Urinary bladder (tissue), 4 donors: ENCODE measurements at places on chromosomes 11 and 22. TPM values are rescaled to one million over a fixed set of nuclear protein-coding genes. Genes with fewer than 3 reads are reported as not detected.

DNA sequence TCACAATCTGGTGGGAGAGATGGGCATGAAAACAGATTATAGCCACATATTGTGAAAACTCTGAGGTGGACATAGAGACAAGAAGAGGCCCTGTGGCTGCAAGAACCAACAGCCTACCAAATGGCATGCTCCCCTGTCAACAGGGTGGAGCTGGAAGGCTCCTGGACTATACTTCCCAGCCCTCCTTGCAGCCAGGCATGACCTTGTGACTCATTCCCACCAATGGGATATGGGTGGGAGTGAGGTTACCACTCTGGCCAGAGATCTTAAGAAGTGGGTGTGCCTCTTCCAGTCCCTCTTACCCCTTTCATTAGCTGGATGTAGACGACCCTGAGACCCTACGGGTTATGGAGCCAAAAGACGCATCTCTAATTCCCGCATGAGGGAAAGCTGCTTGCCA, 126.4 kb upstream of the ZBED5 start:
- no peak for DNase-seq

DNA sequence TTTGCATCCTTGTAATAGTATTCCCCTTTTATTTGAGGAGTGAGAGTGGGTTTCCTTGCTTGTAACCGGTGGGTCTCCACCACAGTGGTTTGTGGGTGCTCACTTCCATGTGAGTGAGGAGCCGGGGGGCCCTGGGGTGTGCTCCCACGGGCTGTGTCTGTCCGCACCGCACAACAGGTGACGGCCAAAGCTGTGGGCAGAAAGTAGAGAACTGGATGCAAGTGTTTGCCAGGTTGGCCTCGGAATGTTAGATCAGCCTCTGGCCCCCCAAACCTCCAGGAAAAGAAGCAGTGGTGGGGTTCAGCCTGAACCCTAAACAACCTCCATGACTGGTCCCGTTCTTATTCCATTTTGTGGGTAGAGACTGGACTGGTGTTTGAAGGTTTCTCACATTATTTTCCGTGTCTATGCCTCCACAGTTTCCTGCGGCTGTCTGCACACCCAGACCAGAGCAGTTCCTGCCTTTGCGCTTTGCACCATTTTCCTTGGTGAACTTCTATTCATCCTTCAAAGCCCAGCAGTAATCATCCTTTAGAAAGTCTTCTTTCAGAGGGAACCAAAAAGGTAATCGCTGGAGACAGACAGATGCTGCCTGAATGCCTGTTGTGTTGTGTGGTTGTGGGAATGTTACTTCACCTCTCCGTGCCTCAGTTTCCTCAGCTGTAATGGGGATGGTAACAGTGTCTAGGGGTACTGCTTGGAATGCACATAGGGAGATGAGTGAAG, 77.2 kb downstream of the MYEOV start:
- DNase-seq, result no peak

DNA sequence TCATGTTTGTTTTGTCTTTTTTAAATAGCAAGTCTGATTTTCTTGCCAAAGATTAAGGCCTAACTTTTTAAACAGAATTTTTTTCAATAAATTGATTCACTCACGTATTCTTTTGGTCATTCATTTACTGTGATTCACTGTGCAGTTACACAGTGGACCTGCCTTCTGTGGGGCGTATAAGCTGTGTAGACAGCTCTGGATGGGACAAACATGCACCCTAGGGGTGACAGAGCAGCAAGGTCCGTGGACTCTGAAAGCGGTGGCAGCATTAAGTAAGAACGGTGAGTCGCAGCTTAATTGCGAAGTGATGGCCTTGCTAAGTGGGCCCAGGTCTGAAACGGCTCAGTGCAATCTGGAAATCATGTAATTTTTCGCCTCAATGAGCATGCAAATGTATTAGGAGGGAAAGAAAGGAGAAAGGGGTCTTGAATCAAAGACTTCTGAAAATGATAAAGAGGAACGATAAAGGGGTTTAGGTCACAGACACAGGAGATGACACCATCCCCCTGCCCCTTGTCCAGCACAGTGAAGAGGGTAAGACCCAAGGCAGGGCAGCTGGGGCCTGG, 113.1 kb downstream of the SPATA19 start:
- DNase-seq, result no peak

DNA sequence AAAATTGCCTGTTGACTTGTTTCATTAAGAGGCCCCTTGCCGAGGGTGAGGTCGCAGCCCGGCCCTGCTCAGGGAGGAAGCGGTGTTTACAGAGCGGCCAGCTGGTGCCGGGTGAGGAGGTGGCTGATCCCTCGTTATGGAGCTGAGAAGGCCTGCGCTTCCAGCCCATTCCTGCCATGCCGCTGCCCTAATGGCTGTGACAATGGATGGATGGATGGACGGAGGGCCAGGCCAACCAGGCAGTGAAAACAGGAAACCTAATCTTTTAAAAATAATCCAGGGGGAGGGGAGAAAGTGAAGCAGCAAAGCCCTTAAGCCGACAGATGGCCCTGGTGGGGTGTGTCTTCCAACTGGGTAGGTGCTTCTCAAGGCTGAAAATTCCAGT, 38.5 kb downstream of the BCR start:
- DNase-seq, result no peak

DNA sequence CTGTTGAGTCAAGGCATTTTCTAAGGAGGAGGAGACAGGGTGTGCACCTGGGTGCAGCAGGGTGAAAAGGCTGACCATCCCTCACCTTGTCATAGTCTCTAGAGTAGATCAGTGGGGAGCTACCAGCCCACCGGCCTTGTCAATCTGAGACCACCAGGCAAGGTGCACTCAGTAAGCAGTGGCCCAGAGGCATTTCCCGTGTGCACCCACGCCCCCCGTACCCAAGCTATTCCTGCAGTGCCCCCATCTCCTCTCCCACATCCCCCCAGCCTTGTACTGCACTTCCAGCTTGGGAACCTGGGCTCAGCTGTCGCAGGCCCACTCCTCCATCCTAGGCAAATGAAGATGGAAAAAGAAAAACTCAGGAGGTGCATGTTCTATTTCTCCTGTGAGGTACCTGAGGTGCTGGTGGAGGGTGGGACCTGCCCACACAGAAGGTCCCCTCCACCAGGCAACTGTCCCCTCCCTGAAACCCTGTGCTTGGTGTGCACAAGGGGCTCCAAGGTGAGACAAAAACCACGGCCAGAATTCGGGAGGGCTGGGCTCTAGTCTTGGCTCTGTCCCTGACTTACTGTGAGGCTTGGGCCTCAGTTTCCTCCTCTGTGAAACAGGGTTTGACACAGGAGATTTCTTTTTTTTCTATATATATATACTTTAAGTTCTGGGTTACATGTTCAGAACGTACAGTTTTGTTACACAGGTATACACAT, 8.4 kb downstream of the P2RY2 start:
- no peak for DNase-seq

DNA sequence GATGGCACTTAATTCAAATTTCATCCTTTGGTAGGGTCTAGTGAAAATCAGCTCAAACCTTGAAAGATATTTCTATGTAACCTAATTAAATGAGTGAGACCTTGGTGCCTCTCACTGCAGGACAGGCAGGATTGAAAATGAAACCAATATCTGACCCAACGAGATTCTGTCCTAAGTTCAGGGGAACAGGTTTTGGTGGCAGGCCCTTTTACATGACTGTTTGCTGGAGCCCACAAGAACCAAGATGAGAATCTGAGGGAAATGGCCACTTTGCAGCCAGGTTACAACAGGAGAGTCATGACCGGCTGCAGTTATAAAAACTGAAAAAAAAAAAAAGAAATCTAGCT, 130.2 kb downstream of the TRIM44 start:
- no peak for DNase-seq

DNA sequence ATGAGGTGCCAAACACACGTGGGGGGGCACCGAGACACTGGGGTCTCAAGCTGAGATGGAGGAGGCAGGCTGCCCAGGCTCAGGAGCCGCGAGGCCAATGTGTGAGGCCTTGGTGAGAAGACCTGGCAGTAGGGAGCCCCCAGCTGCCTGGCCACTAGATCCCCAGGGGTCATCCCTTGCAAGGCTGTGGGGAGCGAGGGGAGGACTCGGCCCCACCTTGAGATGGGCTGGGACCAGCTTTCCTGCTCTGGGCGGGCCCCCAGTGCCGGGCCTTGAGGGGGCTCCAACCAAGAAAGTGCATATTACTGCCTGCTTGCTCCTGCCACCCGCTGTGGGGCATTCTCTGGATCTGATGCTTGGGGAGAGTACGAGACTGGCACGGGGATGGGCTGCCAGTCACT, 107.0 kb downstream of the CTTN start:
- DNase-seq, result no peak

GRCh38 chr11:31141789-31142188, 227.8 kb downstream of the DCDC1 start:
- DNase-seq, result no peak

- no peak for DNase-seq
These were observed 12.5 kb upstream of the CSF2RB start for GRCh38 chr22:36900880-36901279.

GRCh38 chr11:114318361-114318760, 22.2 kb downstream of the NNMT start:
- DNase-seq, result no peak

C11orf97 gene
- not detected for polyA plus RNA-seq

GLYATL1 gene
- 0.41 TPM for polyA plus RNA-seq

GSTT2 gene
- polyA plus RNA-seq, result 5.7 TPM

SLC2A11 gene
- polyA plus RNA-seq, result 12.0 TPM
